ENCODE measurements at places on chromosomes 1 and 21.

GRCh38 chr1:182624577-182624976 is 20.4 kb upstream of the RGS16 start:
- H3K4me3 ChIP-seq: no peak overlapping the region
- no peak overlapping the region for H3K27ac ChIP-seq
- peaks cover 46% of the 10 kb centered on the region for H3K4me1 ChIP-seq

- peaks cover 3% of the 10 kb centered on the region for H3K4me1 ChIP-seq
- no peak overlapping the region for H3K27ac ChIP-seq
- no peaks in the 10 kb centered on the region for H3K27me3 ChIP-seq
- no peaks in the 10 kb centered on the region for H3K36me3 ChIP-seq
- no peak for DNase-seq
These were observed 1.7 kb upstream of the GLIS1 start for GRCh38 chr1:53740621-53741105.

- no peaks in the 10 kb centered on the region for H3K27me3 ChIP-seq
- no peaks in the 10 kb centered on the region for H3K36me3 ChIP-seq
- no peak overlapping the region for H3K27ac ChIP-seq
- H3K4me1 ChIP-seq: no peaks in the 10 kb centered on the region
- no peak overlapping the region for H3K4me3 ChIP-seq
These were observed 10.5 kb downstream of the ACOT11 start for GRCh38 chr1:54558434-54559030.

GRCh38 chr1:15928971-15929965 is 46.6 kb downstream of the ZBTB17 start:
- DNase-seq: no peak
- H3K4me1 ChIP-seq: no peaks in the 10 kb centered on the region
- H3K4me3 ChIP-seq: no peak overlapping the region

GRCh38 chr1:1419813-1420653 is 1.0 kb downstream of the ANKRD65 start:
- no peaks in the 10 kb centered on the region for H3K27me3 ChIP-seq
- no peaks in the 10 kb centered on the region for H3K4me1 ChIP-seq
- no peak overlapping the region for H3K27ac ChIP-seq

- no peaks in the 10 kb centered on the region for H3K36me3 ChIP-seq
- no peak for DNase-seq
- peaks cover 36% of the 10 kb centered on the region for H3K4me1 ChIP-seq
- H3K27ac ChIP-seq: no peak overlapping the region
- no peaks in the 10 kb centered on the region for H3K27me3 ChIP-seq
These were observed 4.6 kb upstream of the NAXE start for GRCh38 chr1:156586892-156587477.

DNA sequence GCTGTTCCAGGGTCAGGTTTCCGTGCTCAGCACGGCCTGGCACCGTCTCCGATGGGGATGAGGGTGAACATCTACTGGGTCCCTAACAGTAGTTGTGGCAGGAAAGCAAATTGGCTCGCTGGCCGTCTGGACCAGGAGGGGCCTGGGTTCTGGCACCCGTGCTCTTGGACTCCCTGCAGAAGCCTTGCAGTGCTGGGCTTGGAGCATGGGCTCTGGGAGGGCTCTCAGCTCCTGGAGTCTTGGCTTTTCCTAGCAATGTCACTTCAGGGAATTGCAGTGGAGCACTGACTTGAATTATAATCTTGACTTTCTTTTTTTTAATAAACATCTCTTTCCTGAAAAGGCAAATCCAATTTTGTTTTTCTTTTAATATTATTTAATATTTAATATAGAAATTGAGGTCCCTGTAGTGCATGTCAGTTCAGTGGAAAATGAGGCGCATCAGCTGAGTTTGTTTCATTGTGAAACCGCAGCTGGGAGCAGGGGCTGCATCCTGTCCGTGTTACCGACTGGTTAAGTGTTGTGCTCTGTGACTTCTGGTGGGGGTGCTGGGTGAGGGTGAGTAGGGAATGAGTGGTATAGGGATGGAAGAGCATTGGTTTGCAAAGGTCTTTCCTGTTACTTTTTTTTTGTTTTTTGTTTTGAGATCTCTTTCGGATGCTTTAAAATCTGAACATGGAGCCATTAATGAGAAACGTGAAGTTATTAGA is 64.1 kb downstream of the PEX14 start:
- no peaks in the 10 kb centered on the region for H3K36me3 ChIP-seq
- no peak overlapping the region for H3K27ac ChIP-seq
- DNase-seq: no peak
- H3K27me3 ChIP-seq: no peaks in the 10 kb centered on the region
- H3K4me1 ChIP-seq: no peaks in the 10 kb centered on the region

- no peaks in the 10 kb centered on the region for H3K4me1 ChIP-seq
- no peak overlapping the region for H3K27ac ChIP-seq
- peak; percentile 64 for DNase-seq
- H3K36me3 ChIP-seq: no peaks in the 10 kb centered on the region
These were observed 147.4 kb downstream of the ZNF281 start for GRCh38 chr1:200262326-200262965.

GRCh38 chr1:17643861-17644703 is 104.6 kb downstream of the ARHGEF10L start:
- H3K27ac ChIP-seq: no peak overlapping the region
- H3K4me1 ChIP-seq: peaks cover 5% of the 10 kb centered on the region
- no peaks in the 10 kb centered on the region for H3K36me3 ChIP-seq
- H3K27me3 ChIP-seq: no peaks in the 10 kb centered on the region

- H3K4me3 ChIP-seq: no peak overlapping the region
- no peak overlapping the region for H3K27ac ChIP-seq
- H3K36me3 ChIP-seq: no peaks in the 10 kb centered on the region
- H3K4me1 ChIP-seq: no peaks in the 10 kb centered on the region
- no peak for DNase-seq
These were observed 272.2 kb downstream of the PAPPA2 start for GRCh38 chr1:176735201-176735600.

DNA sequence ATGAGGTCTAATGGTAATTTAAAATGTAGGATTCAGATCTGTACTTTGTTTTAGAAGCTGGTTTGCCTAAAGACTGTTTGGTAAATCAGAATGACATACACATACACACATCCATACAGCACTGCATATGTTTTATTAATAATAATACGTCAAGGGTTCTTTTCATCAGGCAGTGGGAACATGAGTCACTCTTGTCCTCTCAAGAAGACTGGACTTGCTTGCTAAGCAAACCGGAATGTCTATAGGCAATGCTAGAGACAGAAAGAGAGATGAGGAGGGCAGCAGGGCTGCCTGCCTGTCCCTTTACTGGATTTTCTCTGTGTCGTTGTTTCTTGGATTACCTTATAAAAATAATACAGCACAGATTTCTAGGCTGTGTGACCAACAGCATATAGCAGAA is 119.1 kb upstream of the GALNT2 start:
- no peaks in the 10 kb centered on the region for H3K27me3 ChIP-seq
- H3K36me3 ChIP-seq: no peaks in the 10 kb centered on the region
- no peak overlapping the region for H3K27ac ChIP-seq
- no peak overlapping the region for H3K4me3 ChIP-seq

- no peaks in the 10 kb centered on the region for H3K27me3 ChIP-seq
- no peaks in the 10 kb centered on the region for H3K36me3 ChIP-seq
- H3K4me3 ChIP-seq: no peak overlapping the region
- H3K4me1 ChIP-seq: peaks cover 6% of the 10 kb centered on the region
- DNase-seq: peak; percentile 84
These were observed 129.2 kb downstream of the RGS21 start for GRCh38 chr1:192445839-192446489.

DNA sequence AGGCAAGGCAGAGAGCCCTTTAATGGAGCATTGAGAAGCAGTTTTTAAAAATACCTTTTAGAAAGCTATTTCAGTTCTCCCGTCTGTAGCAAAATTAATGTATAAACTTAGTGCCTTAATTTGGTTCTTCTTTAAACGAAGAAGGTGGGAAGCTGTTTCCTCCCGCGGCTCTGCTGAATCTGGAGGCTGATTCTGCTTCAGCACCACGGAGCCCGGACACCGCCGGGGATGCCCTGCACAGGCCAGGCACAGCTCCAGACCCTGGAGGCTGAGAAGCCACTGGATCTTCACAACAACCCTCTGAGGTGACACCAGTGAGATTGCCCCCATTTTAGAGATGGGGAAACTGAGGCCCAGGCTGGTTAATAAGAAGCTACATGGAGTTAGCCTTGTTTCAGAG is 175.8 kb upstream of the VAMP3 start:
- peaks cover 8% of the 10 kb centered on the region for H3K4me1 ChIP-seq
- H3K27ac ChIP-seq: no peak overlapping the region
- no peaks in the 10 kb centered on the region for H3K36me3 ChIP-seq
- no peak overlapping the region for H3K4me3 ChIP-seq
- H3K27me3 ChIP-seq: no peaks in the 10 kb centered on the region

DNA sequence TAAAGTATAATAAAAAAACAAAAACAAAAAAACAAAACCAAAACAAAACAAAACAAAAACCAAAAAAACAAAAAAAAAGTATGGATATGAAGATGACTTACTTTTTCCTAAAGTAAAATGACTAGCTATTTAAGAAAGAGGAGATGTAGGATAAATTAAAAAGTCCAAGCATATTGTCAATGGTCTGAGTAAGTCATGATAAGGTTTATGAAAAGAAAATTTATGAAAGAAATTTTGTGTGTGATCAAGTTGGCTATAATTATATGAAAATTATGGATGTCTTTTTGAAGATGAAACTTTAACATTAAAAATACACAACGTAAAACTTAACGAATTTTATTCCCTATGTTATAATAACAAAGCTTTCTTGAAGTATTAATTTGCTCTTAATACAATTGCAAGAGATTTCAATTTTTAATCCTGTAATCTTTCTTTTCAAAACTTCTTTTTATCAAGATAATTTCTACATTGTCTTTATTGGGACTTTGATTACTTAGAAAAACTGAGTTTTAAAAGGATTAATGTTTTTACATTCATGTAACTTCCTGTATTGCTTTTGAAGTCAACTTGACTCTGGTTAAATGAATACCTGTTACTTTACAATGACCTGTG is 200.9 kb upstream of the IVNS1ABP start:
- no peaks in the 10 kb centered on the region for H3K27me3 ChIP-seq
- no peaks in the 10 kb centered on the region for H3K36me3 ChIP-seq
- DNase-seq: no peak
- H3K4me3 ChIP-seq: no peak overlapping the region

DNA sequence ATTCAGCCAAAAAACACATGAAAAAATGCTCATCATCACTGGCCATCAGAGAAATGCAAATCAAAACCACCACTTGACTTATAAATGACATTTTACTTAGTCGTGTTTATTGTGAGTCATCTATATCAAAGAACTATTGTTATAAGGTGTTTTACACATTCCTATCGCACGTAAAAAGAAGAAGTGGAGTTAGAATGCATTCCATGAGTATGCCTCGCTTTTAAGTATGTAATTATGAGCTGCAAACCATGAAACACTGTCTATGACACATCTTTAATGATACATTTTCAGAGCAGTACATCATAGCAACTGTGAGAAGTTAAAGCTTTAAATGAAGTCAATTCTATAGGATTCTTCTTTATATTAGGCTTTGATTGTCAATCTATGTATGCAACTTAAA is 614.3 kb upstream of the ADAMTS5 start:
- no peaks in the 10 kb centered on the region for H3K27me3 ChIP-seq
- H3K4me1 ChIP-seq: no peaks in the 10 kb centered on the region
- H3K36me3 ChIP-seq: no peaks in the 10 kb centered on the region
- no peak for DNase-seq
- no peak overlapping the region for H3K4me3 ChIP-seq

DNA sequence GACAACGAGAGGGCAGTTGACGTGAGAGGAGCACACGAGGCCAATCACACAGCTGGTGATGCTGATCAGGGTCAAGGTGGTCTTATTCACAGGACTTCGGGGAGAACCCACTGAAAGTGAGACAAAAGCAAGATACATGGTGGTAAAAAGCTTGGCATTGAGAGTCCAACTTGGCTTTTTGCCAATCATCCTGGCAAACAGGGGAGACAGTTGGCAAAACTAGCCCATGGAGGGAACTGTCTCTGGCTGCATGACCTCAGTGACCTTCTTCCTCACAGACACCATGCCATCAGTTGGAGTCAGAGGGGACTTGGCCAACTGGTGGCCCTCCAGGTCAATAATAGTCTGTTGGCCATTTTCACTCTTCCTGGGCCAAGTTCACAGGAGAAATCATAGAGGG is 139.9 kb downstream of the ASTN1 start:
- H3K27me3 ChIP-seq: no peaks in the 10 kb centered on the region
- H3K27ac ChIP-seq: no peak overlapping the region

- no peak overlapping the region for H3K27ac ChIP-seq
- H3K36me3 ChIP-seq: peaks cover 4% of the 10 kb centered on the region
- no peaks in the 10 kb centered on the region for H3K27me3 ChIP-seq
- H3K4me1 ChIP-seq: no peaks in the 10 kb centered on the region
These were observed 86.1 kb downstream of the OBSCN start for GRCh38 chr1:228293816-228294500.

GRCh38 chr1:179017383-179018326 is 8.0 kb upstream of the FAM20B start:
- no peaks in the 10 kb centered on the region for H3K36me3 ChIP-seq
- H3K4me1 ChIP-seq: no peaks in the 10 kb centered on the region
- H3K27ac ChIP-seq: no peak overlapping the region
- no peak for DNase-seq

DNA sequence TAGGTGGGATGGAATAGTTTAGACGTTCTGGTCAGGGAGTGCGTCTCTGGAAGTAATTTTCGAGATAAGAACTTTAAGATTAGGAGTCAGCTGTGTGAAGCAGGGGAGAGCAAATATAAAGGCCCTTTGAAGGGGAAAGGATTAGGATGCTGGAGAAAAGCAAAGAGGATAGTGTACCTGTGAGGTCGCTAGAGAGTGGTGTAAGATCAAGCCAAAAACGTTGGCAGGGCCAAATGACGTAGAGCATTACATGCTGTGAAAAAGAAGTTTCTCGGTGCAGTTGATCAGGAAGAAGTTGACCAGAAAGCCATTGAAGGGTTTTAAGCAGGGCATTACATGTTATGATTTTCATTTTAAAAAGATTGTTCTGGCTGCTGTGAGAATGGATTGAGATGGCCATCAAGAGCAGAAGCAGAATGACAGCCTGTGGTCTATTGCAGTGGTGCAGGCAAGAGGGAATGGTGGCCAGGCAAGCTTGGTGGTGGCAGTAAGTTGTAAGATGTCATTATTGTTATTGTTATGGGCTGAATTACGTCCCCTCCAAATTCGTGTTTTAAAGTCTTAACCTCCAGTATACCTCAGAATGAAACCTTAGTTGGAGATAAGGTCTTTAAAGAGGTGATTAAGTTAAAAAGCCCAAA is 113.6 kb upstream of the KIF26B start:
- DNase-seq: no peak
- H3K27ac ChIP-seq: no peak overlapping the region
- H3K4me3 ChIP-seq: no peak overlapping the region
- no peaks in the 10 kb centered on the region for H3K36me3 ChIP-seq

- no peak overlapping the region for H3K4me3 ChIP-seq
- no peaks in the 10 kb centered on the region for H3K36me3 ChIP-seq
- H3K4me1 ChIP-seq: no peaks in the 10 kb centered on the region
- H3K27me3 ChIP-seq: no peaks in the 10 kb centered on the region
- no peak overlapping the region for H3K27ac ChIP-seq
- DNase-seq: no peak
These were observed 1201.9 kb downstream of the BRINP3 start for GRCh38 chr1:189275796-189276195.

GRCh38 chr21:43966946-43967512 is 45.1 kb upstream of the TRAPPC10 start:
- H3K36me3 ChIP-seq: peaks cover 3% of the 10 kb centered on the region
- no peak overlapping the region for H3K27ac ChIP-seq
- DNase-seq: no peak

Data from Karpas-422 (cell line).